ENCODE measurements at places on chromosomes 4 and X.

- DNase-seq = no peak
Observed at GRCh38 chr4:26032630-26033317, 118.8 kb downstream of the SMIM20 start.

GRCh38 chrX:111411557-111411956 lies 435 bp downstream of the DCX start:
- no peak for DNase-seq

GRCh38 chr4:80266902-80267380 lies 477 bp downstream of the FGF5 start:
- no peak for DNase-seq

DNA sequence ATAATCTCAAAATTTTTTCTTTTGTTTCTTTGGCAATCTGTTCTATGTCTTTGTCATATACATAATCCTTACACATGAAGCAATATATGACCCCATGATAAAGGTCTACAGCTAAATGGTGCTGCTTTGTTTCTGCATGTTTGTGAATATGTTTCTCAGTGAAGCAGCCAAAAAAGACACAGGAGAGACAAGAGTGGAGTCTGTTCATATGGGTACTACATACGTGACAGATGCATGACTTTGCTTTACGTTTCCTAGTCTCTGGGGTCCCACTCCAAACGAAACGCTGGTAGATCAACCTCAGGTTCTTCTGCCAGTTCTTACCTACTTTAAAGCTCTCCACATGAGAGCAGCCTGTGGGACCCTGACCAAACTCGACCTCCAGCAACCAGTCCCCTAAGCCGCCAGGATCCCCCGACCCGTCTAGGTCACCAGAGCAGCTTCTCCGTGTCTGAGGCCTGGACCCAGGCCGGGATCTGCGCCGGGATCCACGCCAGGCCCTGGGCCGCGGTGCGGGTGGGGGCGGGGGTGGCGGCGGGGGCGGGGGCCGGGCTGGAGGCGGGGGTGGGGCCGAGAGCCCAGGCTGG lies 1.5 kb downstream of the USP51 start:
- DNase-seq = no peak

- DNase-seq = no peak
Observed at GRCh38 chr4:84907145-84907544, 59.3 kb downstream of the WDFY3 start.

DNA sequence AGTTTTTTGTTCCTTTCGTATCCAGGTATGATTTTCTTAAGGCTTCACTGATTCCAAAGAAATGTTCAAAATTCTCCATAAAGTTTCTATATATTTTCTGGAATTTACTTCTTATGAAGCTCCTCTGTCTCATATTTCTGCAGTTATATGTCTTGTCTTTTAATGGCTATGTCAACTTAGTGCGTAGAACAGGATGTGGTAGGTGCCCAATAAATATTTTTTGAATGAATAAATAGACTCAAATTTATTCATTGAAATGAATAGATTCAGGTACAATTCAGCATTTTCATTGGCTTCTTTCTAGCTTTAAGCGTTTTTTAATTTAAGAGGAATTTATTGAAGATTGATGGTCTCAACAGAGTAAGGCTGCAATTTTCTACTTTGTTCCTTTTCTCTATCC lies 231.9 kb upstream of the BOD1L1 start:
- DNase-seq = no peak

- no peak for DNase-seq
Observed at GRCh38 chr4:58983887-58984286, 1873.7 kb upstream of the IGFBP7 start.

- no peak for DNase-seq
Observed at GRCh38 chr4:90099812-90100211, 27.4 kb upstream of the CCSER1 start.

- no peak for DNase-seq
Observed at GRCh38 chr4:145935253-145936141, 3.1 kb downstream of the ZNF827 start.

GRCh38 chr4:183816077-183816476 lies 89.0 kb upstream of the STOX2 start:
- no peak for DNase-seq

DNA sequence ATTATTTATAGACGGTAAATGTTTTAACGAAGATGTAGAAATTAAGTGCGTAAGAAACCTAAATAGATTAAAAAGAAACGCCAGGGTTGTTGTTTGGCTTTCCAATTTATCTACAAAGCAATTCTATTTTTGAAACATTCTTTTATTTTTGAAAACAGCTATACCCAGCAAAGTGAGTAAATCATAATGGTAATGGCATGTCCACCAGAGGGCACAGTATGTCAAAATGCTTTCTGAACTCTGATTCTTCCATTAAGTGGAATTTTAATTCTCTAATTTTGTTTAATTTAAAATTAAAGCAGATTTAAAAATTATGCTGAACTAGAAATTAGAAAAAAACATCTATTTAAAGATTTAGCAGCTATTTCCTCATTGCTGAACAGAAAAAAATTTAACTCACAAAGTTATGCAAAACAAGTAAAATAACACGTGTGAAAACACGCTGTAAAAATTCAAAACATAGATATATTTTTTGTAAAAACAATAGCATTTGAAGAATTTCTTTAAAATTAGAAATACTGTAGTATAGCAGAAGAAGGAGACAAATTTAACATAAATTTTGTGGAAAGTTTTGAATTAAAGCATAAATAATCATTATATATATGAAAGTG lies 26.5 kb downstream of the RASSF6 start:
- no peak for DNase-seq

DNA sequence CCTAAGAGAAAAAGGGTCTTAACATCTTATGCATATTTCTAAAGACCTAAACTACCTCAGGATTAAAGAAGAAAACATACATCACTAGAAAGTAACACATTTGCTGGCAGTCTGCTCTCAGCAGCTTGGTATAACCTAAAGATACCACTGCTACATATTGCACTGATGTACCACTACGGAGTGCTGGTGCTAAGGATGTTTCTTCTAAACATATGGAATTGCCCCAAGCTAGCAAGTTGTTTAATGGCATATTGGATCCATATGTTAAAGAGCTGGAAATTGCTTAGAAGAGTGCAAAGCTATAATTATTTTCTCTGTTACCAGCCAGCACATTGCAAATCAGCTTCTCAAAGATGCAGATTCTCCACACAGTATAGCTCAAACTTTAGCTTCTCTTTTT lies 436.5 kb upstream of the GALNTL6 start:
- DNase-seq = no peak

GRCh38 chrX:136185401-136186022 lies 38.2 kb downstream of the FHL1 start:
- DNase-seq = no peak

DNA sequence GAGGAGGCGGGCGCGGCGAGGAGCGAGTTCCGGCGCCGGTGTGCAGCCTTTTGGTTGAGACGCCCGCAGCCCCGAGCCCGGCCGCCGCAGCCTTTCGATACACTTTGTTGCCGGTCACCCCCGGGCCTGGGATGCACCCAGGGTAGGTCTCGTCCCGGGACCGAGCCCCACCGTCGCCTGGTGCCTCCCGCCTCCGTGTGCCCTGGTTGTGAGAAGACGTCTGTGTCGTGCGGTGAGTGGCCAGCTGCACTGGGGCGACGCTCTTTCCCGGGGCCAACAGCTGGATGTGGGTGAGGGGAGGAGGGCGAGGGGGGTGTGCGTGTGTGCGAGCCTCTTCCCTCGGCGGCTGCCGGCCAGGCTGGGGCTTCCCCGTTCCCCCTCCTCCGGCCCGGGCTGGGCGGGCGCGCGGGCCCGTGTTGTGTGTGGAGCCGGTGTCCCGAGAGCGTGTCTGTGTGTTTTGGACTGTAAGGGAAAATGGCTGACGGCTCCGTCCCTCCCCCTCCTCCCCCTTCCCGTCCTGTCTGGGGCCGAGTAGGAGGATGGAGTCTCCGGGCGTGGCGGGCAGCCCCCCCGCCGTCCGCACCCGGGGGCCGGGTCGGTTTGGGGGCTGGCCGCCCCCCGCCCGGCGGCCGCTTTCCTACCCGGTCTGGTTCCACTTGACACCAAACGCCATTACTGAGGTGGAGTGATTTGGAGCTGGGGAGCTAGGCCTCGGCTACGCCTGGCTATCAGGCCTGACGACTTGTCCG lies 807 bp downstream of the USP9X start:
- peak; percentile 84 for DNase-seq

DNA sequence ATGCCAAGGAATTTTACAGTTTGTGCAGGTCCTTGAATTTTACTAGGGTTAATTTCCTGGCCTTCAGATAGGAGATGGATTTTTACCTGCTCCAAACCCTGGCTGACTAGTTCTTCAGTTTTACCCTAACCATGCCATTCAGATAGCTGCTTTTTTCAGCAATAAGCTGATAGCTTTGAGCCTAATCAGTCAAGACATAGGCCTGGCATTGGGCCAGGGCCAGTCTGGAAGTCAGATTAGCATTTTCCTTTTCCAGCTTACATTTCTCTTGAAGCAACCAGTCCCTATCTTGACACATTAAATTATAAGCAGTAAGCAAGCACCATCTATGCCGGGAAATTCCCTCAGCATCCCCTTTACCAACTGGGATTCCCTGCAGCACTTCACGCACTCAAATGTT lies 177.1 kb downstream of the ADGRA3 start:
- no peak for DNase-seq

GRCh38 chr4:14841801-14842768 lies 160.2 kb upstream of the CPEB2 start:
- peak; percentile 78 for DNase-seq

DNA sequence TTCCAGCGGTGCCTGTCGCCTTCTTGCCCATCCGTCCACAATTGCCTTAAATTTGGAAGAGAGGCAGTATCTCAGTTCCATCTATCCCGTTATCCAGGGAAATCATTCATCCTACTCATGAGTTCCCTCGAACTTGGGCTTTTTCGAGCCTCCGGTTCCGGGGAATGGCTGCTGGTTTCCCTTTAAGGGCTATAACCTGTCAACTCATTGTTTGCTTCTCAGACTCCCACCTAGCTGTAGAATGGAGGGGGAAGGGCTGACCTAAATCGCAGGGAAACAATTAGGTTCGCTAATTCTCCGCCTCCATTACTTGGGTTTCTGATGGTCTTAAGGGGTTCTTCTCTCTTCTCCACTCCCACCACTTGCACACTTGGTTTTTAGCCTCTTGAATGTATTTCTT lies 1.2 kb downstream of the UCHL1 start:
- DNase-seq = no peak

- peak; percentile 69 for DNase-seq
Observed at GRCh38 chrX:49059681-49060085, 884 bp downstream of the CCDC120 start.

GRCh38 chr4:109966891-109967481 lies 54.3 kb downstream of the EGF start:
- DNase-seq = no peak

GRCh38 chr4:15695240-15695699 lies 7.6 kb upstream of the BST1 start:
- DNase-seq = no peak

GRCh38 chrX:69298466-69299140 lies 133.3 kb upstream of the PJA1 start:
- DNase-seq = no peak

- no peak for DNase-seq
Observed at GRCh38 chr4:115110191-115111181, 2.9 kb downstream of the NDST4 start.

DNA sequence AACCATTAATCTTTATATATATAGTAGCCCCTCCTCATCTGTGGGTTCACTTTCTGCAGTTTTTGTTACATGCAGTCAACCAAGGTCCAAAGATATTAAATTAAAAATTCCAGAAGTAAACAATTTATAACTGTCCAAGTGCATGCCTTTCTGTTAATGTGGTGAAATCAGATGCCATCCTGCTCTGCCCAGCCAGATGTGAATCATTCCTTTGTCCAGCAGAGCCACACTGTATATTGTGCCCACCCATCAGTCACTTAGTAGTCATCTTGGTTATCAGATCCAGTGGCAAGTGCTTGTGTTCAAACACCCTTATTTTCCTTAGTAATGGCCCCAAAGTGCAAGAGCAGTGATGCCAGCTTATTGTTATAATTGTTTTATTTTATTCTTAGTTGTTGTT lies 17.2 kb upstream of the PRDM5 start:
- DNase-seq = no peak

- DNase-seq = no peak
Observed at GRCh38 chr4:19675172-19675811, 576.4 kb upstream of the SLIT2 start.

DNA sequence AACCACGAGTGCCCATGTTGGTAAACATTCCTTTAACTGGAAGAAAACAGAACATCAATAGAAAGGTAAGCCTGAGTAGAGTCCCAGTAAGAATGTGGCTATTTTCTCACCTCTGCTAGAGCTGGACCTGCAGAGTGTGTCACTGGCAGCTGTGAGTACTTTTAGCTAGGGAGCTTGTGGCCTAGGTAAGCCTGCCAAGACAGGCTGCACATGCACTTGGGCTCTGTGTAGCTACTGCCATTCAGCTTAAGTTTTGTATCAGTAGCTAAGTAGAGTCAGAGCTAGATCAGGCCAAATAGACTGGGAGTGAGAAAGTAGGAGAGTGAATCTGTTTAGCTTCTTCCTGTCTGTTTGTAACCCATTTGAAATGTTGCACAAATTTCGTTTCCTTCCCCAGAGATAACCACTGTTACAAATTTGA lies 35.3 kb downstream of the RBPJ start:
- no peak for DNase-seq

Measured in coronary artery (tissue), 2 donors.